Activated CD4-positive, alpha-beta T cell treated with anti-CD3 and anti-CD28 coated beads, Interleukin-2, Interleukin-4, amounts not matched to agents 100 ng/mL and 50 ng/mL, durations not matched to agents 16 hours and 8 hours (primary cell): ENCODE measurements at places on chromosomes 1 and 21.

GRCh38 chr21:34034369-34035014, 38.9 kb upstream of the MRPS6 start:
- DNase-seq: no peak

GRCh38 chr1:203870245-203870644, 8.8 kb downstream of the SNRPE start:
- no peak for DNase-seq

- DNase-seq: no peak
Observed at GRCh38 chr1:1431845-1432273, 3.6 kb upstream of the VWA1 start.

GRCh38 chr1:53561503-53562105, 102.4 kb downstream of the DMRTB1 start:
- no peak for DNase-seq

GRCh38 chr1:203017061-203017460, 9.2 kb upstream of the PPFIA4 start:
- no peak for DNase-seq

GRCh38 chr1:25575191-25575590, 31.8 kb downstream of the LDLRAP1 start:
- DNase-seq: no peak

GRCh38 chr1:204431310-204432184, 19.9 kb upstream of the PPP1R15B start:
- peak; percentile 80 for DNase-seq

DNA sequence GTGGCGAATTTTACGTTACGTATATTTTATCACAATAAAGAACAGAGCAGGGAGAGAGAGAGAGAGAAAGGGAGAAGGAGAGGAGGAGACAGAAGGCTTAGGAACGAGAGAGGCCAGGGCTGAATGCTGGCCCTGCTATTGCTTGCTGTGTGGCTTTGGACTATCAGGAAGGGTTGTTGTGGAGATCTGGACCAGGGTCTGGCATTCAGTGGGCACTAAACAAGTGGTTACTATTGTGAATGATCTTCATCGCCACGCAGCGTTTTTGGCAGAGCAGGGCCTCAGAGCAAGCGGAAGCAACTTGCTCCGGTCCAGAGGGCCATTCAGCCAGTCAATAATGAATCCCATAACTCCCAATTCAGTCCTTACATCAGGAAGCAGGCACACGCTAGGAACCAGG, 26.4 kb downstream of the PIK3C2B start:
- DNase-seq: no peak

GRCh38 chr1:55124470-55124869, 85.1 kb downstream of the PCSK9 start:
- no peak for DNase-seq

DNA sequence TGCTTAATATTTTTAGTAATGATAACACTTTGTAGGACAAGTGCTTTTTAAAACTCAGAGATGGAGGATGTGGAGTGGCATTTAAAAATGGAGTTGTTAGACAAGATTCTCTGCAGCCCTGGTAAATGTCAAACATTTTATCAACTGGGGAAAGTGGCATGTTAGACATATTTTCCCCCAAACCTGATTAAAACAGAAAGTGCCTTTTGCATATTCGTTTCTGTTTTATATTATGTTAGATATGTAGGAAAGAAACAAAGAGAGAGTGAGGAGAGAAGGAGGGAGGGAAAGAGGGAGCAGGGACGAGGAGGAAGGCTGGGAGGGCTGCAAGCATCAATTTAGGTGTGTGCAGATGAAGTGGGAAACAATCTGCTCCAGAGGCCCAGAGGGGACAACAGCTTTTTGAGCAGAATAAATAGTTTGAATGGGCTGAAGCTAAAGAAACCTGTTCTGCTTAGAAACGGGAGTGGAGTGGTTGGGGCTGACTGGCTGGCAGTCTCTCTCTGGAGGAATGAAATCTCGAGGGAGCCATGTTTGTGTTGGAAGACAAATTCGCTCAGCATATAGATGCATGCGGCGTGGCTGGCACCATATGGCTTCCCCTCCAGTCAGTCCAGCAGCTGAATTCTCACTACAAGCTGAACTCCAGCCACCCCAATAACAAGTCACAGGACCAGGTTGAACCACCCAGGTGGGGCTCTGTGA, 502.2 kb downstream of the AJAP1 start:
- DNase-seq: no peak

- no peak for DNase-seq
Observed at GRCh38 chr1:88462488-88463261, 221.4 kb upstream of the PKN2 start.

GRCh38 chr21:14870853-14871149, 194.0 kb downstream of the NRIP1 start:
- no peak for DNase-seq

- DNase-seq: no peak
Observed at GRCh38 chr21:39657091-39657689, 44.5 kb downstream of the B3GALT5 start.

DNA sequence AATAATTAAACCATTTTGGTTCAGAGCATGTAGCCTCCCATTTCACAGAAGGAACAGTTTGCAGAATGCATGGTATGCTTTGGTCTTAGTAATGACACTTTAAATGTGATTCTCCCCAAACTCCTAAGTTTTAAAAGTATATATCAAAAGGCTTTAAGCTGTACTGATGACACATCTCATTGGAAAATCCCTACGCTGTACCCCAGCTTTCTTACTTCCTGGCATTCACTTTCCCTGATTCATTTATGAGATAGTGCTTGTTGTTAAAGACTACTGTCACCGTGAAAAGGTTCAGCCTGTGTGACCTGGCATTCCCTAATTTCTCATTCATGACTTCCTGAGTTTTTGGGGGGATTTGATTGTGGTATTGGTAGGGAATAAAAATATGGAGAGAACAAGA, 53.4 kb downstream of the MPZL1 start:
- no peak for DNase-seq

- DNase-seq: no peak
Observed at GRCh38 chr21:15826908-15827601, 97.3 kb downstream of the USP25 start.

GRCh38 chr21:34156957-34157356, 83.6 kb downstream of the MRPS6 start:
- no peak for DNase-seq

DNA sequence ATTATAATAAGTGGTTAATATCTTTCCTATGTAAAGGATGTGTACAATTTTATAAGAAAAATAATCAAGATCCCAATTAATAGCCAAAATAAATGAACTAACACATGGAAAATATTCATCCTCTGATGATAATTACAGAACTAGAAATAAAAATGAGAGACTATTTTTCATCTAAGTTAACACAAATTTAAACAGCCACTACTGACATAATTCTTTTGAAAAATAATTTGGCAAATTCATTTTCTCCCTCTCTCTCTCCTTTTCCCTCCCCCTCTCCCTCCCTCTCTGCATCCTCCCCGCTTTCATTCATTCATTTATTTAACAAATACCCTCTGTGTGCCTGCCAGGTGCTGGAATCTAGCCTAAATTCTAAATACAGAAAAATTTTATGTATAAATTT, 10.3 kb upstream of the SFPQ start:
- no peak for DNase-seq

GRCh38 chr21:46078978-46079351, 18.9 kb upstream of the COL6A2 start:
- DNase-seq: no peak

GRCh38 chr1:203512517-203512847, 18.5 kb downstream of the OPTC start:
- DNase-seq: no peak

DNA sequence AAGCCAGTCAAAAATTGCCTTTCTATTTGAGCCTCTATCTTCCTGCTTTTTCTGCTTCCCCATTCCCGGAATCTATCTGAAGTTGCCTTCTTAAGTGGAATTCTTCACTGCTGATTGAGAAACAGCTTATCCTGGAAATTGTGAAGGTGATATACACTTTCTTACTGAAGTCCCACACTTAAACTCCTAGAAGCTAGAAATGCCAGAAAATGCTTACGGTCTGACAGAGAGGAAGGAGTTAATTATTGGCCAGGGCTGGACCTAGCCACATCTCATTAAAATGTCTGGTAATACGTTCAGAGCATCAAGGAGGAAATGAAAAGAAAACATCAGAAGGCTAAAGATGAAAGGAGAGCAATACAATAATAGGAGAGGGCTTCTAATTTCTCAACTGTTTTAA, 292.5 kb upstream of the SNX7 start:
- DNase-seq: no peak

DNA sequence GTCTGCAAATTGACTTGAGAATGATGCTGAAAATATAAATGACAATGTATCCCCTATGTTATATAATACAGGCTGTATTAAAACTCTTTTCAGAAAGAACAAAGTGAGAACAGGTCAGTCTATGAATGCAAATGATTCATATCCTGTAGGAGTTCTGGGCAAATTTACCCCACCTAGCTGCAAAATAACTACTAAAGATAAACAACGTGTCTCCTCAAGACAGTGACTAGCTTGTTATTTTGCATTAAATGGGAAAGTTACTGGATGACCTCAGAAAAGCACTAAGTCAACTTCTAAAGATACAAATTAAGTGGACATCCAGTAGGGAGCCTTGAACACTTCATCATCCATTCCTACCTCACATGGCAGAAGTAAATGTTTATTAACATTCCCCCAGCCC, 11.1 kb downstream of the RNF19B start:
- DNase-seq: no peak

DNA sequence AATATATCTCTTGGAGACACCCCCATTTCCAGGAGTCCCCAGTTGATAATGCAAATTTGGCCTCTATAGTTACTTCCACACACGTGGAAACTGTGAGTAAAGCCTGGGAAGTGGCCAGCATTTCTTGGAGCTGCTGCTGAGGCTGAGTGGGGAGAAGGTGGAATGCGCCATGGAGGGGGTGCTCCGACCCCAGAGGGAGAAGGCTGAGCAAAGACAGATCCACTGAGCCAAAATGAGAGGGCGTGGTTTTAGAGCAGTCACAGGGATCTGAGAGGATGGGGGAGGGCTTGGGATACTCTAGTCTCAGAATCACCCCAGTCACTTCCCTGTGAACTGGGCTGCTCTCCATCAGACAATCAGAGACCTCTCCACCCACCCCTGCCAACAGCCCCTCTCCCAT, 38.7 kb downstream of the TRIM62 start:
- no peak for DNase-seq

DNA sequence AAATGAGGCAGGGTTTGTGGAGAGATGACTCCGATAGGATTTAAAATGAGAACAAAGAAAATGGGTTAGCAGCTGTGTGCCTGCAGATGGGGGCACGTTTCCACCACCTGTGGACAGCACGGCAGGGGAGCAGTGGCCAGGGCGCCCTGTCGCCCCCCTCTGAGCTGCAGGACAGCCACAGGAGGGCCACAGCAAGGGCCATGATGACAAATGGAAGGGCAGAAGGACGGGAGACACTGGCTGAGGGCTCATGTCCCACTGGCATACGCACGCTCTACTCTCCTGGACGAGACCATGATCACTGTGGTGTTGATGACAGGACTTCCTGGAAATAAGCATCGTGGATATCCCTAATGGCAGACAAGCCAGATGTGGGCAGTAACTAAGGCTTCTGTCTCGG, 241.0 kb downstream of the SDCCAG8 start:
- DNase-seq: no peak

- peak; percentile 64 for DNase-seq
Observed at GRCh38 chr1:32801096-32801715, 16.0 kb downstream of the YARS1 start.

- DNase-seq: no peak
Observed at GRCh38 chr1:187773168-187773567, 944.4 kb downstream of the PLA2G4A start.

DNA sequence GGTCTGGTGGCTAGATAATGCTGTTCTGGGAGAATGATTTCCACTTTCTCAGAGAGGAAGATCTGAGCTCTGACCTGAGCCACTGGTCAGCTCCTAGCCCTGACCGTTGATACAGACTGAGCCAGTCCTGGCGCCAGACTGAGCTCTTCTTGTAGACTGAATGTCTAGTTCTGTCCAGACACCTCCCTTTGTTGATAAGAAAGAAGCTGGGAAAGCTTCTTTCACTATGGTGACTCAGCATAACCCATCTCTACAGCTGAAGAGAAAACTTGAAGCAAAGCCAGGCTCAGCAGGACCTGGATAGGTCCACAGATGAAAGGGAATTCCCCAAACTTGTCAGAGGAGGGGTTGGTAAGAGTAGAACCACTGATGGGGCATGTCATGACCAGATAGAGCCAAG, 9.9 kb upstream of the TRABD2B start:
- DNase-seq: no peak

- no peak for DNase-seq
Observed at GRCh38 chr1:170871868-170872267, 63.5 kb upstream of the MROH9 start.

DNA sequence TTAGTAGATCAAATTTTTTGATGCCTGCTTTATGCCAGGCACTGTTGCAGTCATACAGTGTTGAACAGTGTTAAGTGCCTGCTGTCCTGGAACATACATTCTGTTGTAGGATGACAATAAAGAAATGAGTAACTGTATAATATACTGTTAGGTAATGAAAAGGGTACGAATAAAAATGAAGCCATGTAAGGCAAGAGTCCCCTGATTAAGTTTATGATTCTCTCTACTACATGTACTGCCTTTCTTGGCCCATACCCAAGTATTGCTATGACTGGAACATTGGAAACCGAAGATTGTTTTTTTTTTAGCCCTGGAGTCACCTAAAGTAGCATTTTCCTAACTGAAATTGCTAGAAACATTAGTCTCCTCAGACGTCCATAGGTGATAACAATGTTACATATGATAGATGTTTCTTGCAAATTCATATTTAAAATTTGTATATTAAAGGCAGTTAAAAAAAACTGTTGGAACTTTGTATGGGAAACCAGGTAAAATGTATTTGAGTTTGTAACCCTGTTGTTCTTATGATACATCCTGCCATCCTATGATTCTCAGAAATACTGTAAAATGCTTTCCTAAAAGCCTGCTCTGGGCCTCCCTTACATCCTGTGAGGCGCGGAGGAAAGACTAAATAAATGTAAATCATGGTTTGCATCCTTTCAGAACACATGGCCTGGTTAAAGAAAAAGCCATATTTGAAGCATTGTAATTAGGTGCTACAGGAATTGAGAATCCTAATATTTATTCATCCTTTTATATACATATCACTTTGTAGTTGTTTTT, 5.8 kb downstream of the ATP5PB start:
- peak; percentile 61 for DNase-seq

DNA sequence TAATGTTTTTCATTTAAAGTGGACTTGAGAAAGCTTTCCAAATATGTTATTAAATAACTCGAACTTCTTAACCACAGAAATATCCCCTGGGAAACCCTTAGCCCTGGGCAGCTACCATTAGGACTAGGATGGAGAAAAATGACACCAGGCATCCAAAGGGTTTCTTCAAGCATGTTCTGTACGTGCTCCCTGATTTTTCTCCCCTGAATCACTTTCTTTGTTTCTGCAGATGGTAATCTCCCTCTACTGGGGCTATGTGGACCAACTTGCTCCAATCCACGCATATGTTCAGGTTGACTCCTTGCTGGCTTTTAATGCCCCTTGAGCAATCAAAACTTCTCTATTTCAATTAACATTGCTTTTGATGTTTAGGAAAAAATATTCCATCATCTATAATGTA, 312.7 kb upstream of the C1orf87 start:
- DNase-seq: no peak

GRCh38 chr1:184919892-184920291, 54.4 kb downstream of the NIBAN1 start:
- DNase-seq: no peak
